ENCODE measurements at places on chromosomes 4 and X. TPM values are rescaled to one million over a fixed set of nuclear protein-coding genes. Genes with fewer than 3 reads are reported as not detected.

DNA sequence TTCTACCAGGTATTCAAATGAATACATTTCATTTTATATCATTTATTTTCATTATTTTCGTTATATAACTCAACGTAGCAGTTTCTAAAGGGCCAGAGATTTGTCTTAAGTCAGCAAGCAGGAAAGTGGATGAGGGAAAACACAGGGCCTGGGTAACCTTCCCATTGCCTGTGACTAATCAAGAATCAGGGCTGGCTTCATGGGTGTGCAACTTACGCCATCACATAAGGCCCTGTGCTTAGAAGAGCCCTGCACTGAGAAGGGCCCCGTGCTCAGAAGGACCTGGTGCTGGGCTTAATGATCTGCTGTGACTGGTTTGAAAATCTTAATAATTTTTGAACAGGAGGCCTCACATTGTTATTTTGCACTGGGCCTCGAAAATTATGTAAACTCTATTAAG lies 65.4 kb upstream of the FAM9C start:
- no peak for DNase-seq

- DNase-seq: no peak
Observed at GRCh38 chrX:100973411-100973810, 3.9 kb downstream of the ARL13A start.

GRCh38 chr4:76733068-76733771 lies 164.7 kb downstream of the SOWAHB start:
- no peak for DNase-seq

DNA sequence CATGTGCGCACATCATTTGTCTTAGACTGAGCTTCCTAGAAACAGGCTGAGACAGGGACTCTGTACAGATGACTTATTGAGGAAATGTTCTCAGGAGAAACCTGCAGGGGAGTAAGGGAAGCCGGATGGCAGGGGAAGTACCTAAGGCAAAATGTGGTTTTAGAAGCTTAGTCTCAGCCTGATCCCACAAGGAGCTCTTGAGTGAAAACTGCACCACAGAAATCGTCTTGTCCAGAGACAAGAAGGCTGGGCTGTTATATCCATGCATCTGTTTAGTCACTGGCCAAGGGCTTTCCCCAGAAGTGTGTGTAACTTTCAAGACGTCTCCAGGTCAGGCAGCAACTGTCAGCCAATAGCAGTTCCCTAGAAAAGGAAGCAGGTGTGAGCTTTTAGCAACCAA lies 86.0 kb downstream of the FUNDC1 start:
- DNase-seq: no peak

CT45A3 gene
- not detected for total RNA-seq

DNA sequence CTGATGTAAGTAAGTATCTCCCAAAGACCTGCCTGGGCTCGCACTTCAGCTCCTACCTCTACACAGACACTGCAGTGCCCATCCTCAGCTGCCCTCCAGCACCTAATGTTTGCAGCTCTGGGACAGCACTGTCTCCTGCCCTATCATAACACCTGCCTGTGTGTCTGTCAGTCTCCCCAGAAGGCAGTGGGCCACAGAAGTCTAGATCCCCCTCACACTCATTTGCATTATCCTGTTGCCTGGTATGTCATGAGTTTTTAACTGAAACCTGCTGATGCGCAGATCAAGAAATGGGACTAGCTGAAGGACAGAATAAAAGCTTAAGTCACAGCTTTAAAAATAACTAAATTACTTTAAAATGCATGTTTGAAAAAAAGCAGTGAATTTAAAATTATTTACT lies 43.0 kb downstream of the LRP2BP start:
- no peak for DNase-seq

GRCh38 chr4:88981556-88981955 lies 75.4 kb downstream of the FAM13A start:
- no peak for DNase-seq

DNA sequence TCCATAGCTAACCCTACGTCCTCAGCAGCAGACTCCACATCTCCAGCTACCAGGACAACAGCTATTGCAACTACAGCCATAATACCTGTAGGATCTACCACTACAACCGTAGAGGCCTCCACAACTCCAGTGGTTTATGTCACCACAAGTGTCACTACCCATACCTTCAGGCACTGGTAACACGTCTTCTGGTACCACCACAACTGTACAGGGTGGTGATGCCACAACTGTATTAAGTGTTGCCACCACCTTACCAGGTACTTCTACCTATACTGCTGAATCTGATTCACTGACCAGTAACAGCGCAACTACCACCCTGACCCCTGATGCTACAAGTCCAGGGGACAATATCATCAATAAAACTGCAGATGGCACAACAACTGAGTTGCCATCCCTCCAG lies 34.6 kb upstream of the CABS1 start:
- DNase-seq: no peak

- DNase-seq: no peak
Observed at GRCh38 chr4:146193628-146194027, 18.1 kb downstream of the LSM6 start.

DNA sequence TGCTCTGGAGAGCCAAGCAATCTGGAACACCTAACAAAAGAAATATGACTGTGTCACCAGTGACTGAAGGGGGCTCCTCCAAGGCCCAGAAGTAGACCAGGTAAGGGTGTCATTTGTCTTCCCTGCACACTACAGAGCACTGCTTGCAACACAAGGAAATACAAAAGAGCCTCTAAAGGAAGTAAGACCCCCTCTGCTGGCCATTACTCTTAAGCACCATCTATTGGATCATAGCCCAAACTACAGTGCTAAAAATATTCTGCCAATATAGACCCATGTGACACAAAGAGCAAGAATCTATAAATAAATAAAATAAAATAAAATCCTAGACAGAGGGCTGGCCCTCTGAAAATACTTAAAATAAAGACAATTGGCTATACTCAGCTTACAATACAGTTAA lies 528.7 kb downstream of the TMA16 start:
- DNase-seq: no peak

GRCh38 chr4:23422878-23423277 lies 467.0 kb downstream of the PPARGC1A start:
- DNase-seq: no peak

GRCh38 chr4:7759635-7760034 lies 180.0 kb downstream of the AFAP1 start:
- DNase-seq: no peak

SPANXN3 gene
- not detected for total RNA-seq

GRCh38 chr4:38985410-38986100 lies 46.7 kb downstream of the TMEM156 start:
- no peak for DNase-seq

HS6ST2 gene
- 1.4 TPM for total RNA-seq

GRCh38 chr4:187908079-187908561 lies 87.5 kb upstream of the ZFP42 start:
- DNase-seq: no peak
